ENCODE measurements at places on chromosomes 3 and 15. TPM values are rescaled to one million over a fixed set of nuclear protein-coding genes. Genes with fewer than 3 reads are reported as not detected.
A peak's percentile ranks its signal among the peaks of the same experiment; 100 is the strongest.

GRCh38 chr3:108835101-108835500 is 12.5 kb downstream of the TRAT1 start:
- peak; percentile 66 for DNase-seq

- no peak for DNase-seq
Observed at GRCh38 chr3:162933656-162934055, 1437.0 kb downstream of the OTOL1 start.

DNA sequence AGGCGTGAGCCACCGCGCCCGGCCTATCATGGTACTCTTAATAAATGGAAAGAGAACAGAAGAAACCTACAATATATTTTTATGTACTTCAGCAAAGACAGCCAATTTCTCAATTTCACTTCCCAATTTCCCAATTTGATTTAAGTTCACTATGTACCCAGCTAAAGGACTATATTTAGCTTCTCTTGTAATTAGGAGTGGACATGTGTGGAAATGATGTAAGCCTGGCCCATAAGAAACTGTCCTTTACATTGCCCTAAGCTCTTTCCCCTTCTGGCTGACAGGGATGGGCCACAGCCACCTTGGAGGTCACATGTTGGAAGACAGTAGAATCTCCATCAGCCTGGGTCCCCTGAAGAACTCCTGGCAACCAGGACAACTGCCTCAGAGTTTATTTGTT is 6.2 kb downstream of the TMEM39A start:
- no peak for DNase-seq

- DNase-seq: no peak
Observed at GRCh38 chr15:99341786-99342185, 90.5 kb downstream of the LRRC28 start.

GRCh38 chr3:194935632-194936470 is 250.2 kb downstream of the FAM43A start:
- no peak for DNase-seq

The ZNF662 gene
- total RNA-seq: 5.0 TPM

DNA sequence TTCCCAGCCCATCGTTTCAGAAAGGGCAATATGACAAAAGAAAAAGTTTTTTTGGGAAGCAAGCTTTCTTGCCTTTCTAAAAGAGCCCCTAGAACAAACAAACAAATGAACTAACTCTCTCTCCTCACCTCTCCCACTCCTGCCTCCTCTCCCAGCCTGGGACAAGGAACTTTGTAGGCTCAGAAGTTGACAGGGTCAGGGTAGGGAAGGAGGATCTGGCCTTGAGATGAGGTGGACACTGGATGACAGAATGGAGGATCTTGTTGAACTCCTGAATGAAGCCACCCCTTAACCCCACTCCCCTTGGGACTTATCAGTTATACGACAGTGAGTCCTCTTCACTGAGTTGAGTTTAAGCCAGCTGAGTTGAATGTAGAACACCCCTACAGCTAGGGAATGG is 1.6 kb upstream of the ITGA11 start:
- no peak for DNase-seq

- no peak for DNase-seq
Observed at GRCh38 chr3:129592381-129593131, 13.9 kb downstream of the PLXND1 start.

DNA sequence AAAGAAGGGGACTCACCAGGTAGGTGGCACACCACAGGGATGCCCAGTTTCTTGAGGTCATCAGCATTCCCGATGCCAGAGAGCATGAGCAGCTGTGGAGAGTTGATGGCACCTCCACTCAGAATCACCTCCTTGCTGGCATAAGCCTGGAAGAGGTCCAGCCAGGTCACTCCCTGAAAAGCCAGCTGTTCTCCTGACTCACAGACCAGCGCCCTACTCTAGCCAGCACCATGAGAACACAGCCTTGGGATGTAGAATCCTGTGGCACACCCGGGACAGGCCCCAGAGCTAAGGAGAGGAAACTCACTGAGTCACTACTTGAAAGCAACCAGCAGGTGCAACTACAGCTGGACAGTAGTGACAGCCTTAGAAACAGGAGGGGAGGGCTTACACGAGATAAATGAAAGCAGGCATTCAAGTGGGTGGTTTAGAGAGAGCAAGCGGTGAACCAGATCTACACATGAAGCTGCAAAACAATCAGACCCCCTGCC is 24.5 kb downstream of the CHDH start:
- DNase-seq: no peak

The MYRIP gene
- not detected for total RNA-seq

DNA sequence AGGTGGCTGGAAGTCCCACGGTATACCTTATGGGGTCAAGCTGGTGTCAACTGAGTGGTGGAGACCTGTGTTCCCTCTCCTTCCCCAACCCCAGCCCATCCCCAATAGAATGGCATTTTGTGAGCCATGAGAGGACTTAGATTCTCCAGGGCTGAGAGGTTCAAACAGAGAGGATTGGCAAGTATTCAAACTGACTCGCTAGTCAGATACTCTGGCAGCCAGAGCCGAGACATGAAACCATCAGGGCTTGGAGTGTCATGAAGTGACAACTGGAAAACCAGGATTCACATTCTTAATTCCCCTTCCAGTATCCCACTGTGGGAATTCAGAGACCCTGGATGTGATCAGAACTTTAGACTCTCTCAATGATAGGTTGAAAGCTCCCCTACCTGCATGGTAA is 159.4 kb upstream of the SNTN start:
- DNase-seq: no peak

DNA sequence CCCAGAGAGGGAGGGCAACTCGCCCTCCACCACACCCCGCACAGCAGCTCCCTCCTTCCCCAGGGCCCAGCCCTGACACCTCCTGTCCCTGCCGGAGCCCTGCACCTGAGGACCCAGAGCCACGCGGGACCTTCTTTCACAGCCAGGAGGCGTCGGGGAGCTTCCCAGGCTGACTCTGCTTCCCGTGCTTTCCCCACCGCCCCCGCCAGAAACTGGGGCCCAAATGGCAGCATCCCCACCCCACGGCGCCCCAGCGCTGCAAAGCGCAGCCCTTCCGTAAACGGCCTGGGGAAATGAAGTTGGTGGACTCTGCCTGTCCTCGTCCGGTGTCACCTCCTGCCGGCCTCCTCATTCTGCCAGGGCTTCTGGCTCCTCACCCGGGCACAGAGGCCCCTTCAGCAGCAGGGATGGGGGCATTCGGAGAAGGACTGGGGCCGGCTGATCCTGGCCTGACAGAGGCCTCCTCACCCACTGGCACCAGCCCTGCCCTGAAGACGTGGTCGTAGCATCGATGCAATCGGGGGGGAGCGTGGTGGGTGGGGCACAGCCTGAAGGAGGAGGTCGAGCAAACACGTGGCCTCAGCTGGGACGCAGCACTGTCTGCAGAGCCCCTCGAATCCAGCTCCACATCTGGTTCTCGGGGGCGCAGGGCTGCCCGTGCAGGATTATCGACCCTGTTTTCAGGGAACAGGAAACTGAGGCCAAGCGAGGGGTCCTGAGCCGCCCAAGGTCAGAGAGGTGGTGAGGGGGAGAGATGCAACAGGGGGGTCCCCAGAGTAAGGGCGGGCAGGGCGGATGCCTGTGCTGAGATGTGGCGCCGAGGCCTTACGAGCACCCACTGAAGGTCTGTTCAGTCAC is 235.4 kb downstream of the XXYLT1 start:
- DNase-seq: no peak

DNA sequence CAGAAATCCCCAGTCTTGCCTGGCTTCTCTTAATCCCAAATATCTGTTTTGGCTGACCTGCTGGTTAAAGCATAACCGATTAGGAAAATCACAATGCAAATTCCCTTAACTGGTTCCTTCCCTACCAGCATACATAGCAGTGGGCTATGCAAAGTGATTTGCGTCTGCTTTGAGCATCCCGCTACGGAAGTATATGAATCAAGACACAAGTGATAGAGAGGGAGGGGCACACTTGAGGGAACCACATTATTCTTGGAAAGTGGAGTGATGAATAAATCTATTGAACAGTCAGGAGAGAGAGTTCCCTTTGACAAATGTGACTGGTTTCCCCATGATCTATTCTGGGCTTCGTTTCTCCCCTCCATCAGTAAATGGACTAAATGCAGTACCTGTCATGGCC is 119.6 kb upstream of the C15orf61 start:
- no peak for DNase-seq

GRCh38 chr15:72732086-72732485 is 46.1 kb downstream of the BBS4 start:
- no peak for DNase-seq

The GOLGA8R gene
- 2.7 TPM for total RNA-seq

DNA sequence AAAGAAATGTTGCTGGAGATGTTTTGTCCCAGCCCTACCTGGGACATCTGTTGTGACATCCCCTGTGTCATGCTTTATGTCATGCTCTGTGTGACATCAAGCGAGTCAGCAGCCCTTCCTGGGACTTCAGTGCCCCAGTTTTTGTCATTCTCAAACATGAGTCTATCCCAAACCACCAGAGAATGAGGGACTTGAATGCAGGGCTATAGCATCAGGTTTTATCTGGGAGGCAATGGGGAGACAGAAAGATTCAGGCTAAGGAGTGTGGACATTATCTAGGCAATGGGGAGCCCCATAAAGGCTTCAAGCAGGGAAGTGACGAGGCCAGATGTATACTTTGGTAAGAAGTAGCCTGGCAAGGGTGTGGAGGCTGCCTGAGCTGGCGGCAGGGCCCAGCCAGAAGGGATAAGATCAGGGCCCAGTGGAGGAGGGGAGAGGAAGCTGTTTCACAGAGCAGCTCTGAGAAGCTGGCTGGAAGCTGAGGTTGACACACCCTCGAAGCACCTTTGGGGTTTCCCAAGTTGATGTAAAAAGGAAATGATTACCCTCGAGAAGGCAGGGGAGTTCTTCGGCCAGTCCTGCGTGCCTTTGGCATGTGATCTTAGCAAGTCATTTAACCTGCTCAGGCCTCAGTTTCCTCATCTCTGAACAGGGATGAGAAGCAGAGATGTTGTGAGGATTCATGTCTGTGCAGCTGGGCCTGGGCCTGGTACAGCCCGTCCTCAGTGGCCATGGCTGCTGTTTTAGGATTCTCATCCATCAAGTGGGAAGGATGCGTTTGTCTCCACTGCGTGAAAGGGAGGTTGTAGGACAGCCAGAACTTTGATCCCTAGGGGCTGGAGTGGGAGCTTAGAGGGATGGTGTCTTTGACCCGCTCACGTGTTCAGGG is 34.3 kb downstream of the IRAK2 start:
- peak; percentile 79 for DNase-seq

GRCh38 chr15:70378126-70379031 is 280.7 kb upstream of the TLE3 start:
- DNase-seq: no peak

DNA sequence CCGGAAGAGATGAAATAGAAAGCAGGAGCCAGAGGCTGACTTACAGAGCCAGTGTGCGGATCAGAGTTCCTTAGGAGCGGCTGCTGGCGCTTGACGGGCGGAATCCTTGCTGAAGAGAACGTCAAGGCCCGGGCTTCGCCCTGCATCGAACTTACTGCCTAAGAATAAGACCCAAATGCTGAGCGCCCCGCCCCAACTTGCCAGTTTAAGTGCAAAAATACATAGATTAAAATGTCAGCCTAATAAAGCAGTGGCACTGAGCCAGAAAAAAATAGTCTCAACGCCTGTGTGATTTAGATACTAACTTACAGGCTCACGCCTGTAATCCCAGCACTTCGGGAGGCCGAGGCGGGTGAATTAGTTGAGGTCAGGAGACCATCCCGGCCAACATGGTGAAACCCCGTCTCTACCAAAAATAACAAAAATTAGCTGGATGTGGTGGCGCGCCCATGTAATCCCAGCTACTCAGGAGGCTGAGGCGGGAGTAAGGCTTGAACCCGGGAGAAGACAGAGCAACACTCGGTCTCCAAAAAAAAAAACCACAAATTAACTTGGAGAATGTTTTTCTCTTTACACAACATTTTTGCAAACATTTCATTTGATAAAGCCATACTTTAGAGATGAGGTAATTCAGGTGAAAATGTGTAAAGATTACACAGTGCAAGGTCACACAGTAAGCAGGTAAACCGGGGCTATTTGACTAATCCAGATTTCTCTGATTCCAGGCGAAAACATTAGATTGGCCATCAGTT is 1.2 kb upstream of the UBP1 start:
- no peak for DNase-seq

DNA sequence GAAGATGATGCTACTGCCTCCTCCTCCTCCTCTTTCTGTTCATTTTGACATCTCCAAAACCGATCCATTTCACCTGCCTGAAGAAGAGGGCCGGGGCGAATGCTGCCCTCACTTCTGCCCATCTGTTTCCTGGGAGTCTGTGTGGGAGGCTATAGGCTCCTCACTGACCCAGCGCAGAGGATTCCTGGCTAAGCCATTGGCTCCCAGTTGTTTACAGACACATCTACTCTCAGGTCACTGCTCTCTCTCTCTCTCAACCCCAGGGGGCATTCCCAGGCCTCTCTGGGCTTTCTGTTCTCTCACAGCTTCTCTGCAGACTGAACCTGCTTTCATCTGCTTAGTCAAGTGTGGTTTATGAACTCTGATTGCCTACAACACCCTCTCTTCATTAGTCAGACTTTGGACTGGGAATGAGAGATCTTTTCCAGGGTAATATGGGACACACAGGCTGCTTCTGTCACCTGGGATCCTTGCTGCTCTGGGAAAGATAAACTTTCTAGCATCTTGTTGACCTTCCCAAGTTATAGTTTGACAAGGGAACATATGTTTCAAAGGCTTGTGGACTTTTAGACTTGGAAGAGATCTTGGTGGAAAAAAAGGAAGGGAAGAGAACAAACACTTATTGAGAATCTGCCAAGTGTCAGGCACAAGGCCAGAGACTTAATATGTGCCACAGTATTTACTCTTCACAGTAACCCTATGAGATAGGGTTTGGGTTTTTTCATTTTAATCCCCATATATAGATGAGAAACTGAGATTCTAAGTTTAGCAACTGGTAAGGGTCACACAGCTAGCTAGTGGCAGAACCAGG is 30.2 kb upstream of the USP3 start:
- DNase-seq: peak; percentile 70

GRCh38 chr15:91801836-91802534 is 51.5 kb upstream of the SLCO3A1 start:
- DNase-seq: no peak

GRCh38 chr3:15875016-15875689 is 77.4 kb upstream of the ANKRD28 start:
- no peak for DNase-seq

DNA sequence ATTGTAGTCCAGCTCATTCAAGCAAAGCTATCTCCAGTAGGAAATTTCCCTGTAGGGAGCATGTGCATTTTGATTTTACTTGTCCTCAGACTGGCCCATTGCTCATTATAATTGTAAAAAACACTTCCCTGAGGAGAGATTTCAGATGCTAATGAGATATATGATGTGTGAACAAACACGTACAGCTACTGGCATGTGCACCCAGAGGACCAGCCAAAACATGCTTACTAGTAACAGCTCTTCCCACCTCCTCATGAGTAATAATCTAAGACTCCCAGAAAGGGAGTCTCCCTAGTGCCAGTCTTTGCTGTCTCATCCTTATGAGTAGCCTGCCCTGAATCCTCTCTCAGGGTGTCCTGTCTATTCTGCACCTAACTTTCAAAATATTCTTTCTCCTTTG is 43.4 kb downstream of the FBXO22 start:
- no peak for DNase-seq

DNA sequence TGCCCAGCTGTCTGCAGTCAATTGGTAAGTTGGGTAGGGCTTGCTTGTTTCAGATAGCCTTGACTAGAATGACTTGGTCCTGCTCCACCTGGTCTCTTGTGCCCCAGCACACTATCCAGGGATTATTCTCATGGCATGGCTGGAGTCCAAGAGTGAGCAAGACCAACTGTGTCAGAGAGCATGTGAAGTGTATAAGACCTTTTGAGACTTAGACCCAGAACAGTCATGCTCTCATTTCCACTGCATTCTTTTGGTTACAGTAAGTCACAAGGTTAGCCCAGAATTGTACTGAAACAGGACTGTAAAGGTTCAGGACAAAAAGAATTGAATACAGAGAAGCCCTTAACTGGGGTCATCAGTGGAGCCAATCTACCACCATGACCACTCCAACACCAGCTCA is 650.8 kb upstream of the ADAMTS9 start:
- DNase-seq: no peak

The LMAN1L gene
- total RNA-seq: 0.53 TPM

All from activated T-cell treated with anti-CD3 and anti-CD28 coated beads, Interleukin-2, amount 50 U/mL, for 72 hours (primary cell).